ENCODE measurements at places on chromosomes 2 and 18.
A peak's percentile ranks its signal among the peaks of the same experiment; 100 is the strongest.

DNA sequence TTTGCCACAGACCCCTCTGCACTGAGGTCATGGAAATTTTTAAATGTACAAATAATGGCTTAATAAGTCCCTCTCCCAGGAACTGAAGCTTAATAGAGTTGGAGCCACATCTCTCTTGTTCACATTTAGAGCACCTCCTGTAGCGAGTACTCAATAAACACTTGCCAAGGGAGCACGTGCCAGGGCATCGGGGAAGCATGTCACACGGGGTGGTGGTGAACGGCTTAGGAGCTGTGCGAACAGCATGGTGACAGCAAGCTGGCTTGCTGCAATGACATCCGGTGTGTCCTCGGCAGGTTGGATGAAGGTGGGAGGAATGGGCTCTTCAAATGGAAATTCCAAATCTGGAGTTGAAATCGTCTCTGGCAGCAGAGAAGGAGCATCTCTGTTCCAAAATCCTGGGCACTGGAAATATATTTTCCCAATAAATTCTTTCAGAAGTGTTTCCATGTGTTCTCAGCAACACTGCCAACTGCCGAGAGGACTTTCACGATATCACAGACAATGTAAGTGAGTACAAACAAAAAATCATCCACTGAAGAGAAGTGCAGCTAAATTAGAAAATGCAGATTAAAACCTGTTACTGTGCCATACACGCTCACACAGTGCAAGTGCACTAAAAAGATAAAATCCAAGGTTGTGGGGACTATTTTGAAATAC is 74.1 kb downstream of the GALR1 start:
- no peak for DNase-seq

GRCh38 chr2:160224060-160224459 is 24.0 kb upstream of the ITGB6 start:
- peak; percentile 98 for DNase-seq

DNA sequence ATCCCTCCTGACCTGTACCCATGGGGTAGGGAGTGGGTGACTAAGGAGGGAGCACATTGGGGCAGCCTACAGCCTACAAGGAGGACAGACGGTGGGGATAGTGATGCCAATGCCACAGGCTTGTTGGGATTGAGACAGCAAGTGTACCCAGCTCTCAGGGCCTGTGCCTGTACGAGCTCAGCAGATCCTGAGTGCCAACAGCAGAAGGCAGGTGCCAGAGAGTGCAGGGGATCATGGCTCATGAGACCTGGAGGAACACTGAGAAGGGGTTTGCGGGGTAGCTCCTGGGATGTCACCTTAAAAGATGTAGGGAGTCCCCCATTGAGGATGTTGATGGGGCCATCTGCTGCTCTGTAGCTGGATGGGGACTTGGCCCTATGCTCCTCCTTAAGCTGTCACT is 10.3 kb upstream of the SNED1 start:
- DNase-seq: peak; percentile 54

DNA sequence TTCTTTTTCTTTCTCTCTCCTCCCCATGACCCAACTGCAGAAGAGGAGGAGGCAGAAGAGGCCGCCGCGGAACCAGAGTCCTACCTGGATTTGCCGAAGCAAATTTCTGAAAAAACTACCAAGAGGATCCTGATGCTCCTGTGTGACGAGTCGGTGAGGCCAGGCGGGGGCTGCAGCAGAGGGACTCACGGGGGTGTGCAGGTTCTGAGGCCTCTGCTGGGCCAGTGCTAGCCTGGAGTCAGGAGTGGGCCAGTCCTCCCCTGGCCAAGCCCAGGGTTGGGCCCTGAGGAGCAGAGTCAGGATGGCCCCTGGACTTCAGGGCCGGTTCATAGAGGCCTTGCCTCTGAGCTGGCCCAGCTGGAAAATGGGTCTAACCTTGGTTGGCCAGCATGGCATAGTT is 29.3 kb downstream of the OTOF start:
- DNase-seq: no peak

GRCh38 chr2:124753842-124754241 is 728.8 kb downstream of the CNTNAP5 start:
- no peak for DNase-seq

- DNase-seq: peak; percentile 24
These were observed 1014.3 kb downstream of the CBLN2 start for GRCh38 chr18:71529703-71530303.

- peak; percentile 87 for DNase-seq
These were observed 22.0 kb downstream of the KATNAL2 start for GRCh38 chr18:46939337-46939963.

GRCh38 chr2:223235986-223236385 is 184.0 kb downstream of the KCNE4 start:
- DNase-seq: peak; percentile 23

- no peak for DNase-seq
These were observed 44.5 kb downstream of the GREB1 start for GRCh38 chr2:11578081-11578948.

- DNase-seq: peak; percentile 3
These were observed 24.8 kb upstream of the TFCP2L1 start for GRCh38 chr2:121309801-121310200.

GRCh38 chr2:18339326-18339725 is 221.1 kb downstream of the RDH14 start:
- no peak for DNase-seq

DNA sequence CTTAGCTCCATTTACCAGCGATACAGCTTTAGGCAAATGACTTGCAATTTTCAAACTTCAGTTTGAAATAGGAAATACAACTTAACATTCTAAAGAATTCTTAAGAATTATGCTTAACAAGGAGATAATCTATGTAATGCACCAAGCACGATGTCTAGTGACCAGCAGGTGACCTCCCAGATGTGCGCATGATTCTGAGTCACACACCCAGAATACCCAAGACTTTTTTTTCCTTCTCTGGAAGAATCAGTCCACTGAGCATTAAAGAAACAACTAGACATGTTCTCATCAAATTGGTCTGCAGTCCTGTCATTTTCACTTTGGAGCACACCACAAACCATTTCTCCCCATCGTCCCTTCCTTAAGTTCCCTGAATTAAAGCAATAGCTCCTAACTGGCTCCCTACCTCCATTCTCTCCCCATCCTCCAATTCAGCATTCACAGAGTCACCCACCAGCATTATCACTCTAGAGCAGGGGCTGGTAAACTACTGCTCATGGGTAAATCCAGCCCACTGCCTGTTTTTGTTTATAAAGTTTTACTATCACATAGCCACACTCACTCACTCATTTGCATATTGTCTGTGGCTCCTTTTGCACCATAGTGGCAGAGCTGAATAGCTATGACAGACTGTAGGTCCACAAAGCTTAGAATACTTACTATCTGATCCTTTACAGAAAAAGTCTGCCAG is 13.2 kb downstream of the EVA1A start:
- peak; percentile 81 for DNase-seq

GRCh38 chr18:29181151-29181901 is 1004.4 kb upstream of the CDH2 start:
- DNase-seq: peak; percentile 97

DNA sequence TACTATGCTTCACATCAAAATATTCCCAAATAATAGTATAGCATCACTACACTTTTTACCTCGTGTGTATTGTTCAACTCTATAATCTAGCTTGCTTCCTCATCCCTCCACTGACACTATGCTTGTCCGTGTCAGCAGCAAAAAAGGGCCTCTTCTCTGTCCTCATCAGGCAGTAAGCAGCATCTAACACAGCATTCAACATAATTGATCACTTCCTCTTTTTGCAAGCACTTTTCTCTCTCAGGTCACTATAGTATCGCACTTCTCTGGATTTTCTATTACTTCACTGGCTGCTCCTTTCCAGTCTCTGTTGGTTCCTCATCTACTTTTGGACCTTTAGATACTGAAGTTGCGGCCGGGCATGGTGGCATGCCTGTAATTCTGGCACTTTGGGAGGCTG is 64.9 kb upstream of the ZSWIM2 start:
- DNase-seq: no peak

- peak; percentile 39 for DNase-seq
These were observed 370.4 kb downstream of the MTX2 start for GRCh38 chr2:176639671-176640070.

DNA sequence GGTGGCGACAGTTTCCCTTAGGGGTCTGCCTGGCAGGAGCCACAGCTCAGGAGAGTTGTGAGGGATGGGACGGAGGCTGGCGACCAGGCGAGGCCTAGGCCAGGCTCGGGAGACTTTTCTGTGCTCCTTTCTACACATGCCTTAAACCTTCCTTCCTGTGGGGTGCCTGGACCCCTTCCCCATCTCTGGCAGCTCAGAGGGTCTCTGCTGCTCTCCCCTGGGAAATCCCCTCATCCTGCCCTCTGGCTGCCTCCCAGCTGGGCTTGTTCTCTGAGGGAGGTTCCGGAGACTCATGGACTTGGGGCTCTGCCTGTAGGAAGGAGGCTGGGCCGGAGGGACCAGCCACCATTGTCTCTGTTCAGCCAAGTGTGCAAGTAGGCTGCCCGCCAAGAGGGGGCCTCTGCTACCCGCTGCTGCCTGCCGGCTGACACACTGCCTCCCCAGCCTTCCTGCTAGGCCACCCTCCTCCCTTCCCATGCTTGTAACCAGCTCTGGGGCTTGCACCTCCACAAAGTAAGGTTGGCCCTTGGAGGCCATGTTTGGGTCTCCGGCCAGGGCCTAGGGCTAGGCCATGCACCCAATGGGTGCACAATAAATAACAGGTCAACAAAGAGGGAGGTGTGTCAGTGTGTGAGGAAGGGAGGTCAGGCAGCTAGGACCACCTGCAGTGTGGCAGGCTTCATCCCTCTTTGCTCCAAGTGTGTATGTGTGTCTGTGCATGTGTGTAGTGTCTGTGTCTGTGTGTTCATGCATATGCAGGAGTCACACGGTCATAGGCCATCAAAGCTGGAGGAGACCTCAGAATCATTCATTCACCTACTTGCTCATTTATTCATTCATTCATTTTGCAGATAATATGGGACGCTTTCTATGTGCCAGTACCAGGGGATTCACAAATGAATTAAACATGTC is 28.8 kb downstream of the PSD4 start:
- no peak for DNase-seq

GRCh38 chr2:95279435-95280035 is 5.3 kb downstream of the PROM2 start:
- no peak for DNase-seq

DNA sequence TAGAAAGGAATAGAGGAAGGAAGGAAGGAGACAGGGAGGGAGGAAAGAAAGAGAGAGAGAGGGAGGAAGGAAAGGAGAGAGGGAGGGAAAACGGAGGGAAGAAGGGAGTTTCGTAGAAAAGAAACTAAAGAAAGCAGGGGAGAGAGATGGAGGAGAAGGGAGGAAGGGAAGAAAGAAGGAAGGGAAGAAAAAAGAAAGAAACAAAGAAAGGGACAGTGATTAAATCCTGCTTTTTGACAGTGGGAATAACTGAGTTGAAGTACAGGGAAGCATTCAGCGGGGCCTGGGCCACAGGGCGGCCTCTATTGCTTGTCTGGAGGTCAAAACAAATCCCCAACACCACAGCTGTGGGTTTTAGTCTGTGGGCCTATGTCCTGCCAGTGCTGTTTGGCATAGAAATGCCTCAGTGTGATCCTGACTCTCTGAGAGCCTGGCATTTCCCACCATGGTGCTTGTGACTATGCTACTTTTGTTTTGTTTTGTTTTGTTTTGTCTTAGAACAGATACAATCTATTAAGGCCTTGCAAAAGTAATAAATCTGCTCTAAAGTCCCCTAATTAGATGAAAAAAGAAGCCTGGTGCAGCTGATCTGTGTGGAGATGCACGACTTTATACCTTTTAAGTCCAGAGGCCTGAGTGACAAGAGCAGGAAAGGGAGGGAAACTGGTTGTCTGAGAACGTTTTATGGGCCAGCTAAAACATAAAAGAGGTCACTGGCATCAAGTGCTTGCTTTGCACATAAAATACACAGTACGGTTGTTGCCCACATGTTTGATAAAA is 40.0 kb downstream of the IL1RL2 start:
- peak; percentile 35 for DNase-seq

- no peak for DNase-seq
These were observed 4.5 kb upstream of the SFTPB start for GRCh38 chr2:85672456-85672855.

DNA sequence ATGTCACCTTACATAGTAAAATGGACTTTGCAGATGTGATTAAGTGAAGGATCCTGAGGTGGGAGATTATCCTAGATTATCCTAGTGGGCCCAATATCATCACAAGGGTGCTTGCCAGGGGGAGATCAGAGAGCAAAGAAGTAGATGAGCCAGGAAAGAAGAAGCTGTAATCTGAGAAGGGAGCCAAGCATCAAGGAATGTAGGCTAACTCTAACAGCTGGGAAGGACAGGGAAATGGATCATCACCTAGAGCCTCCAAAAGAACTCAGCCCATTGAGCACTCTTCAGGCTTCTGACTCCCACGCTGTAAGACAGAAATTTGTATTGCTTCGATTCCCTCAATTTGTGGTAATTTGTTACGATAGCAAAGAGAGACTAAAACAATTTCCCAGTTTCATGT is 309.9 kb downstream of the LRP1B start:
- DNase-seq: no peak

DNA sequence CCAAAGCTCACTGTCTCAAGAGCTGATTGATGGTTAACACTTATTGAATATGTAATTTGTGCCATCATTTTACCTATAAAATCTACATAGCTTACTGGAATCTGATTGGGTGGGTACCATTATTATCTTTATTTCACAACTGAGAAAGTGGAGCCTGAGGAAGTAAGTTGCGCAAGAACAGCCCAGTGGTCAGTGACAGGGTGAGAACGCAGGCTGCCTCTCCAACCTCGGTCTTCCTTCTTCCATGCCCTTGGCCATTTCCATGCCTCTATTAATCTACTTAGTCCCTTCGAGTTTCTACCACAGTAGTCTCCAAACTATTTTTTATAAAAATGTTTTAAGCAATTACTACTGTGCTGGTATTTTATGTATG is 390.9 kb upstream of the VWC2L start:
- peak; percentile 52 for DNase-seq

- peak; percentile 96 for DNase-seq
These were observed 82.0 kb upstream of the RANBP2 start for GRCh38 chr2:108637304-108637669.

GRCh38 chr2:138201286-138201685 is 237.0 kb downstream of the HNMT start:
- DNase-seq: peak; percentile 29

DNA sequence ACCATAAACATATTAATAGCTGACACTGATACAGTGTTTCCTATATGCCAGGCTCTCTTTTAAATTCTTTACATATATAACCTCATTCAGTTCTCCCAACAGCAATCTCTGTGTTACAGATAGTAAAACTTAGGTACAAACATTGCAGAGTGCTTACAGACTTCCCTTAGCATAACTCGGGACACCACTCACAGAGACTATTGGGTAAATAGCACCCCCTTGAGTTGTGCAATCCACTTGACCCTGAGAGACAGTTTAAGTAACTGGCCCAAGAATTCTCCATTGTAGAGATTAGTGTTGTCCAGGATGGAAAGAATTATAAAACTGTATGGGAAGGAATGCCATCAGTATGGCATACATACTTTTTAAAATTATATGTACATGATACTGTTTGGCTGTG is 110.1 kb downstream of the POLE4 start:
- peak; percentile 42 for DNase-seq

- peak; percentile 72 for DNase-seq
These were observed 220.8 kb downstream of the GULP1 start for GRCh38 chr2:188512456-188512855.

DNA sequence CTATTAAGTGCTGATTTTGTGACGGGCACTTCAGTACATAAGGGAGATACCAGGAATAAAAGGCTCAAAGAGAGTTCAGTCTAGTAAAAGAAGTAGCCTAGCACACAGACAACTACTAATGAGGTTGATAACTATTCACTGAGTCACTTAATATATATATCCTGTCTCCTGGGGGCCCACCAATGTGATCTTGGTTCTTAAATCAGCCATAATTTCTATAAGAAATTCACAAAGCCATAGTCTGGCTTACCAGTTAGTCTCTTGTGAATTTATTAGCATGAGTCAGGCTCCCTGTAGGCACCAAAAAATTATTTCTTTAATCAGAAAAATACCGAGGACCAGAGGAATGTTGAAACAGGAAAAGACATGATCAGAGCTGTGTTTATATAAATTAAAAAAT is 10.4 kb downstream of the KCNE4 start:
- peak; percentile 75 for DNase-seq

Measured in fibroblast of mammary gland (primary cell).